ENCODE measurements at places on chromosomes 3 and 15. TPM values are rescaled to one million over a fixed set of nuclear protein-coding genes. Genes with fewer than 3 reads are reported as not detected.

The LRRC31 gene
- polyA plus RNA-seq: not detected

The IGSF10 gene
- polyA plus RNA-seq: not detected

The LYSMD2 gene
- 33.2 TPM for polyA plus RNA-seq

The PRTG gene
- not detected for polyA plus RNA-seq

The FAM107A gene
- polyA plus RNA-seq: not detected
